ENCODE measurements at places on chromosomes 7 and 10.

GRCh38 chr10:130570074-130570473 lies 433.9 kb downstream of the GLRX3 start:
- no peak for DNase-seq

GRCh38 chr7:122166275-122166674 lies 22.2 kb upstream of the AASS start:
- no peak for DNase-seq

DNA sequence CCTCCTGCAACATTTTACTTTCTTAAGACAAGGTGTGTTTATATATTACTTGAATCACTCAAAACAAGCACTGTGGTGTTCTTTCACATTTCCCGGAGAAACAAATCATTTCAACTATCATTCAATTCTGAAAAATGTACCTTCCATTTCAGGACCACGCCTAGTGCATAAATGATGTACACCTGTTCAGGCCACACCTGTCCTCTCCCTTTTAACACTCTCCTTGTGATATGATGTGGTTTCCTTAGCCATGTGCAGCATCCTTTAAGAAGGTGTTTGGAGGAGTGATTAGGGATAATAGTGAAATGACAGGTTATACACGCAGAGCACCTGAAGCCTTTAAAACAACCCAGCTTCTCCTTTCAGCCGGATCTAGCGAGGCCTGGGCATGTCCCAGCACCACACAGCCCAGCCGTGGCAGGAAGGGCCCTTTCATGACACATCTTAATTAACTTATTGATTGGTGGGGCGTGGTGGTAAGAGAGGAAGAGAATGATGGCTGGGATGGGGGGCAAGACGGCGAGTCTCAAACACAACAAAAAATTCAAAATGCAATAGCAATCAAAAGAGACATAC lies 26.9 kb downstream of the ABLIM1 start:
- no peak for DNase-seq

GRCh38 chr7:108415084-108415483 lies 41.2 kb downstream of the NRCAM start:
- DNase-seq, result no peak

DNA sequence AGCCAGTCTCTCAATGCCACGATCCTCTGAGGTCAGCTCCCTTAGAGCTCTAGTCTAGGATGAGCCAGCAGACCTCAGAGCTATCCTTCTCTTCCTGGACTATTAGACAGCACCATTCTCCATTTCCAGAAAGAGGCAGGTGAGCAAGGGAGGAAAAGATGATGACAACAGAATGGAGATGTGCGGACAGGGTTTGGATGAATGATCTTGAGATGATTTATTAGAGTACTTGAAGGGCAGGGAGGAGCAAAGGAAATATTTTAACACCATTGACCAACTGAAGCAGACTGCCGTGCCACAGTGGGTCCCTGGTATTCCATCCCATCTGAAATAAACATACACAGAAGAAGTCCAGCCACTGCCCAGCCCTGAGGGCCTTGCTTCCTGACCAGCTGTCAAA lies 94.3 kb downstream of the CFAP58 start:
- no peak for DNase-seq

GRCh38 chr10:122342293-122343134 lies 32.0 kb upstream of the PLEKHA1 start:
- peak; percentile 46 for DNase-seq

- DNase-seq, result no peak
Measured at GRCh38 chr10:3813267-3813666, 28.3 kb upstream of the KLF6 start.

DNA sequence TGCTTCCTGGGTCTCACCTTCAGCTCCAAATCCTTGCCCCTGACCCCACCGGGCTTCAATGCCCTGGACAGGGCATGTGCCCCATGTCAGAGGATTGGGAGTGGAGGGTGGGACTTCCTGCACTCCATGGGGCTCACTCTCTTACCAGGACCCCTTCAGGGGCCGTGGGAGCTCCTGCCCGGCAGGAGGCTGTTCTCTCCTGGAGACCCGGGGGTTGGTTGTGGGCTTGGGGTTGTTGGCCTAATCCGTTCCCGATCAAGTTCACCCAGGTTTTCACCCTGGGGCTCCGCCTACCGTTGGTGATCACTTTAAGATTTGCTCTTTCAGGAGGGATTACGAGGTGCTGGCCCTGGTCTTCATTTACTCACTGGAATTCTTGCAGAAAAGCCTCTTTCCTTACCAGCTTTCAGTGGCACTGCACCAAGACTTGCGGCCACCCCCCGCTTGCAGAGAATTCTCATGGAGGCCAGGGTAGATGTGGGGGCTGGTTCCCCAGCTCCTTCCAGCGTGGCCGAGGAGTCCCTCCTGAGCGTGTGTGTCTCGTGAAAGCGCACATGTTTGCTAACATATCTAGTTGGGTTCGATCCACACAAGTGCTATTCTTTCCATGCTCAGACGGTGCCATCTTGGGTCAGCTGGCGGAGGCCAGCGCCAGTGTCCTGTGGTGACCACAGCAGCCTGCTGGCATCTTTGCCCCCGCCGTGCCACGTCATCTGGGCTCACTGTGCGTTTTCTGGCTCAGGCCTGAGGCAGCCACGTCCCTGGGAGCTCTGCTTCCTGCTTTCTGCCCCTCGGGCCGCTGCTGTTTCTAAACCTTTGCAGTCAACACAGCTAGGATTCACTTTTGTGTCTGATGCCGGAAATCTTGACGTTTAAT lies 15.6 kb downstream of the PWWP2B start:
- no peak for DNase-seq

DNA sequence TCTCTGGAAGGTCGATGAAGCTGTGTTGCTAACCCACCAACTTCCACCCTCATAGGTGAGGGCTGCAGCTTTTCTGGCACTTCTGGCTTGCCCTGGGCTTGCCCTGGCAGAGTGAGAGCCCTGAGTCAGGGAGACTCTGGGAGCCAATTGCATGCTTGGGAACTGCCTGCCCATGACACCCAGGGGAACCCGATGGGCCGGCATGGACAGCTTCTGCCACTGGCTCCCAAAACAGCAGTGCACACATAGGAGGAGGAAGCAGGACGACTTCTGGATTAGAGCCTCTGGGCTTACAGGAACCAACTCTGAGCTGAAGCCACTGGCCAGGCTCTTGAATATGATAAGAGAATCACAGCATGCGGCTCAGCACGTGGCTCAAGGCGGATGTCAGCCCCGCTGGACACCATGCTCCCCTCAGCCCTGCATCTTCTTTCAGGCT lies 135.2 kb upstream of the UNC5B start:
- no peak for DNase-seq

DNA sequence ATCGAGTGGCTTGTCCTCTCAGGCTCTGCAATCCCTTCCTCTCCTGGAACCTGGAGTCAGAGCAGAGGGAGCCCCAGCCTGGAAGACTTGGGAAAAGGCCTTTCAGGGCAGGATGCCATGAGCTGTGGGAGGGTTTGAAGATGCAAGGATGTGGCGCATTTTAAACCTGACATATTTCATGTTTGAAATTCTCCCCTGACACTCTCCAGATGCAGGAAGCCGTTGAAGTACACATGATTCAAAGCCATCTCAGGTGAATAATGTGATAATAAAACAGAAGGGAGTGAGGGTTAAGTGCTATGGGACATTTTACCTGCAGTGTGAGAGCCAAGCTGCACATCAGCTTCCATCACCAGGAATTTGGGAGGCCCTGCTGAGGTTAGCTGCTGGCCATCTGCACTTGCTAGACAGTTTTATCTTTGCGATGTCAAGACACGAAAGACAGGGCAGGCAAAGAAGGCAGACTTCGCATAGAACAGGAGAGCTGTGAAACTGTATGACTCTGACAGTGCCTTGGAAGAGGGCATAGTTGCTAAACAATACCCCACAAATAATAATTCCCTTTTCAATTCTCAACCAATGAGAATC lies 159.1 kb upstream of the GDF10 start:
- DNase-seq, result no peak

GRCh38 chr10:17808971-17809841 lies at the start of gene MRC1:
Gene MRC1, plus strand, starts transcription at chr10:17809348. Its CDS starts 118 bp downstream, at chr10:17809466.
- no peak for DNase-seq

GRCh38 chr7:6209340-6209739 lies 63.1 kb downstream of the CYTH3 start:
- no peak for DNase-seq
